Non-pigmented ciliary epithelial cell (primary cell): ENCODE measurements at places on chromosomes 11 and 22.
A peak's percentile ranks its signal among the peaks of the same experiment; 100 is the strongest.

DNA sequence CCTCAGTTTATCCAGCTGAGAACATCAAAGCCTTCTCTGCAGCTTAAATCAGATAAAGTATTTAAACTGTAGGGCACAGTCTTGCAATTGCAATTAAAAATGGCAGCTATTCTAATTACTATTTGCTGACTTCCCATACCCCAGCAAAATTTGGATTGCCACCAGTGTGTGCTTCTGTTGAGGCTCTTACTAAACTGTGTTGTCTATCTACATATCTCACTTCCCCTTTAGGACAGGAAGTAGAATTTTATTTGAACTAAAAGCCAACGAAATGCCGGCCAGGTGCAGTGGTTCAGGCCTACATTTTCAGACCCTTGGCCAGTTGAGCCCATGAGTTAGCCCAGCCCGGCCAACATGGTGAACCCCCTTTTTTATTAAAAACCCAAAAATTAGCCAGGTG lies 7.1 kb downstream of the SAA4 start:
- DNase-seq = no peak

DNA sequence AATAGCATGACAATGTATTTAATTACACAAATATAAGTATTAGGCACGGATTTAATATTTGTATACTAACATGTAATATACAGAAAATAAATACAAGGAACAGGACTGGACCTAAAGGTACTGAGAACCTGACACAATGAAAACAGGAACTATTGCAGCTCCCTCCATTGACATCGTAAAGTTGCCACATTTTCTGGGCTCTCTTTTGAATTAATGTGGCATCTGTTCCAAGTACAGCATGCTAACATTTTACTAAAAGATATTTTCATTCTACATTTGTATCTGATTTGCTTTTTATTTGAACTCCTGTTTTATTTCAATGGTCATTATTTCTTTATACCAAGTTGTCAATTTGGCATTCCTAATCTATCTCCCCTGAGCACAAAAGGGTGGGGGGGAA lies 15.3 kb downstream of the PHF21A start:
- DNase-seq = no peak

DNA sequence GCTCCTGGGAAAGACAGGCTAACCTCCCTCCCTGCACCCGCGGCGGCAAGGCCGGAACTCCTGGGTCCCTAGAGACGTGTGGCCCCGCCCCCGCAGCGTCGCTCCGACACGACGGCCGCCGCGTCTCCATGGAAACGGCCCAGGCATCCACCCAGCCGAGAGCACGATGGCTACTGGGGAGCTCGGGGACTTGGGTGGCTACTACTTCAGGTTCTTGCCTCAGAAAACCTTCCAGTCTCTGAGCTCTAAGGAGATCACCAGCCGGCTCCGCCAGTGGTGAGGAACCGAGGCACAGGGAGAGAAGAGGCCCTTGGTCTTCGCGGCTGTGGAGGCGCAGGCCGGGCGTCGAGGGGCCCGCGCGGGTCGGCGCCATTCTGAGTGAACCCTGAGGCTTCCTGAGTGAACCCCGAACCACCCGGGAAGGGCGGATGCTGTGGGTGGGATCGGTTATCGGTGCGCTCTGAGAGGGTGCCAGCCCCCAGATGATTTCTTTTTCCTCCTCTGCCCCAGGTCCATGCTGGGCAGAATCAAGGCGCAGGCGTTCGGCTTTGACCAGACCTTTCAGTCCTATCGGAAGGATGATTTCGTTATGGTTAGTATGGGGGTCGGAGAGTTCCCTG lies at the start of gene CFAP300:
TSS of gene CFAP300 (plus strand) at position 133 of the 620 bp plus-strand sequence. CDS start at position 167, 34 bp downstream.
- DNase-seq = peak; percentile 5

- DNase-seq = no peak
Observed at GRCh38 chr11:125063429-125064043, 431 bp downstream of the SLC37A2 start.

GRCh38 chr11:90737444-90738050 lies 514.7 kb upstream of the CHORDC1 start:
- no peak for DNase-seq
